ENCODE measurements at places on chromosomes 1 and 21. TPM values are rescaled to one million over a fixed set of nuclear protein-coding genes. Genes with fewer than 3 reads are reported as not detected.

HPCA gene
- total RNA-seq = 1.6 TPM

IL12RB2 gene
- total RNA-seq = 0.48 TPM

SPRR2A gene
- total RNA-seq = not detected

S100A13 gene
- 67.2 TPM for total RNA-seq

RNU1-2 gene
- total RNA-seq = 1,159 TPM

CFHR4 gene
- total RNA-seq = not detected

HAPLN2 gene
- not detected for total RNA-seq

DNA sequence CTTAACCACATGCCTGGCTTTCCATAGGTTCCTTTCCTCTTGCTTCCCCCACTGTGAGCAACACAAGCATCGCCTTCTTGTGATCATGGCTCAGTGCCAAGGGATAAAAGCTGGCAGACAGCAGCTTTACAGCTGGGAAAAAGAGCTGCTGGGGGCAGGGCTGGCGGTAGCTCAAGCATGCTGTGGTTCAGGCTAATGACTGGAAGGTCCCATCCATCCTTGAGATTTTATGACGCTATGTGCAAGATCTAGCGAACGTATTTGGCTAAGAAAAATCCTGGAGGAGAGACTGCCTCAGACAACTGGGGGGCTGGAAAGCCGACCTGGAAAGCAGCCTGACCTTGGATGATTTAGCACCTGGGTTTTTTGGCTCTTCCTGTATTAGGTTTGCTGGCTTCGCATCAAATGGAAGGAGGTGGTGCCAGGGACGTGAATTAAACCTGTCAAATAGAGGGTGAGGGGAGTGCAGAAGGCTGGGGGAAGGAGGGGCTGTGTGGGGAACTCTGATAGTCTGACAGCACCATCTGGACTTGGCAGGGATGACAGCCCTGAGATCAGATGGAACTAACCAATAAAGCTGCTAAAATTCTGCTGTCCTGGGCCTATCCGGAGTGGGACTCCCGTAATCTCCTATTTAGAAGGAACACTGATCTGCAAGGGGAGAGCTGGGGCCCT lies 34.8 kb downstream of the ZMYND12 start:
- DNase-seq = peak; percentile 60

DNA sequence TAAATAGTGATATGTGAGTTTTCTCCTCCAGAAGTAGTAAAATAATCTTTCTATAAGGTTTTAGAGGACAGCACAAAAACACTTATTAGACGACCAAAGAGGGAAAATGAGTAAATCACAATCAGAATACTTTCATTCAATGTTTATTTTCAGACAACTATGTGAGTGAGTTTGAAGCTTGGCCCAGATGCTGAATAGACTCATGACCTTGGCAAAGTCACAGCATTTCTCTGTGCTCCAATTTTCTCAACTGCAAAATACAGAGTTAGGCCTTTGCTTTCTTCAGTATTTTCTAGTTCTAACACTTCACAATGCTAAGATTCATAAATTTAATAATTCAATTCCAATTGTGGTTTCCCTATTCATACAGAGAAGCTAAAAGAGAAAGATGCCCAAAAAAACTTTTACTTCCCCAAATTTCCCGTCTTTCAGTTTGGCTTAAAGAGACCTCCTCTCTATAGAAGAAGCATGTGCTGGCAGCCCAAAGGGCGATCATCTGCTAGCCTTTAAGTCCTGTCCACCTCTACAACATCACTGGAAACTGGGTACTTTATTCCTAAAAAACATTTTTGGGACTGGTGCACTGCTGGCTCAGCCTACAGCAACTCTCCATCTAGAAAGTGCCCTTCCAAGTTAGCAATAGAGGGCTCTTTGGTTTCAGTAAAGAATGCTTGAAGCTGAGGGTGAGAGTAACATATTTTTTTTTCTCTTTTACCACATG lies 116.8 kb upstream of the GORAB start:
- no peak for DNase-seq

GRCh38 chr21:26559099-26559498 lies 14.0 kb downstream of the CYYR1 start:
- no peak for DNase-seq

DNA sequence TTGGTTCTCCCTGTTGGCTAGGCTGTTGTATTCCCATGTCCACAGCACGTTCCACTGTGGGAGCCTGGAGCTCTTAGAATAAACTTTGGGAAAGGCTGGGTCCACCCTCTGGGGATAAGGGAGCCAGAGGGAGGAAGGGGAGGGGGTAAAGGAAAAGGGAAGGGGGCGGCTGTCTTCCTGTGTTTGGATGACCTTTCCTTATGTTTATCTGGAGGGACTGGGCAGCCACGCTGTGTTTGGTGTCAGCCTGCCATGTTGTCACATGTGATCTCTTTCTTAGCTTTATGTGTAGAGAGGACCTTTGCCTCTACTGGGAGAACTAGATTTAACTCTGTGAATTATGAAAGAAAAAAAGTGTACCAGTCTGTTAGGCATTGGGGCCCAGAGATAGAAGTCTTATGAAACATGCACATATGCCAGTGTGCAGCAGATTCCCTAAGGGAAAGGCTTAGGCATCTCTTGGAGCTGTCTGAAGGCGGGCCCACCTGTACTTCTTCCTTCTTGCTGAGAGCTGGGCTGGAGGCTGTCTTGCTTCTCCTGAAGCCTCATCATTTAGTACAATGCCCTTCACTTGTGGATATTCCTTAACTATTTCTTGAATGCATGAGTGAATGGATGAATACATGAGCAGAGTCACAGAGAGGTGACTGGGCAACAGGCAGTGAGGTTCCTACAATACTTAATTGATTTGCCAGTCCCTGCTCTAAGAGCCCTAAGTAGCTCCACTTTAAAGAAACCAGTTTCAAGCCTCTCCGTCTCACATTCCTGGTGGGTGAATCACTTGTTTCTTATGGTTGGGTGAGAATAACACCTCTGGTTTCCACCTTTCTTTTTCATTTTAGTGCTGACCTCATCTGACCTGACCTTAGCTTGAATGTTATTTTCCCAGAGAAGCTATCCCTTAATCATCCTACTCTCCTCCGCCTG lies 62.5 kb upstream of the ARHGAP29 start:
- no peak for DNase-seq

GRCh38 chr1:93661829-93662474 lies 19.7 kb downstream of the BCAR3 start:
- DNase-seq = no peak

GRCh38 chr1:185694081-185694480 lies 40.1 kb upstream of the HMCN1 start:
- no peak for DNase-seq

GRCh38 chr1:165257969-165258459 lies 98.5 kb downstream of the LMX1A start:
- DNase-seq = peak; percentile 90

- no peak for DNase-seq
Measured at GRCh38 chr1:21069549-21069948, 107.1 kb downstream of the EIF4G3 start.

GRCh38 chr1:2812939-2813653 lies 11.6 kb upstream of the TTC34 start:
- no peak for DNase-seq

GRCh38 chr1:43622901-43623780 lies 26.8 kb upstream of the KDM4A start:
- DNase-seq = no peak

DNA sequence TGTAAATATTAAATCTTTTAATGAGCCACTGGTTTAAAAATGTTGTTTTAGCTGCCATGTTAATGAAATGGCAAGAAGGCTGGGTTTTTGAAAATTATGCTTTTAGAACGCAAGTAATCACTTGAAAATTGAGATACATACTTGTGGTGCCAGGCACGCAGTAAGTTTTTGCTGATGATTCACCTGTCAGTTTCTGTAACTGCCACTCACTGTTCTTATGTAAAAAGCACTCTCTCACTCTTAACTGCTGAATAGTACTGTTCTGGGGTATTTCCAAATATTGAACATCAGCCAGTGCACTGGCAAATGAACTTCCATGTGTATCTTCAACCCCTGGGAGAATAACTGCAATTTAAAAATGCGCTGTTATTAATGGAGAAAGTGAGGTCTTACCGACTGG lies 17.9 kb downstream of the LGALS8 start:
- DNase-seq = no peak

DNA sequence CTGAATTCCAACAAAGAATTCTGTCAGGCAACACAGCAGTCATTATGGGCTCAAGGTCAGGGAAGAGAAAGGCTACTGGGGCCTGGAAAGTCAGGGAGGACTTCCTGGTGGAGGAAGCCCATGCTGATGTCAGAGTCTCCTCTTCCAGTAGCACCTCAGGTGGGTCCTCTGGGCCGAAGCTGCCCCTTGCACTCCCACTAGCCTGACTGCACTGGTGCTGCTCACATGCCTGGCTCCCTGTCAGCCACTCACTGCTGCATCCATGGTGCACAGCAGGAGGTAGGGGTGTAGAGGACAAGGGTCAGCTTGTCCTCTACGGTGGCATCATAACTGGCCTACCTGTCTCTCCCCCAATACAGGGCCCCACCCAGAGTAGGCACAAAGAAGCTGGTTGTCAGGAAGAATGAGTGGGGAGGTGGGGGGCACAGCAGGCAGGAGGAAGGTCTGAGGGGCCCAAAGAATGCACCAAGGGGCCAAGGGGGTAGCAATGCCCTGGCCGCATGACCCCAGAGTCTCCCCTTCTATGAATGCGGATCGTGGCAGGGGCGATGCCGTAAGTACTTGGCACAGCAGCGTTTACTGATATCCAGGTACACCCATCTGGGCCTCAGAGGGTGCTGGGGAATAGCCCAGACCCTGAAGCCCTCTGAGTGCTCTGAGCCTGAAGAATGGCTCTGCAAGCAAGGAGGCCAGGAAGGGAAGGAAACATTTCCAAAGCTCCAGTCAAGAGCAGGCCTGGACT lies 80.3 kb downstream of the GLIS1 start:
- DNase-seq = no peak

All from colonic mucosa (tissue), 4 donors.